ENCODE measurements at places on chromosomes 2 and 18. TPM values are rescaled to one million over a fixed set of nuclear protein-coding genes. Genes with fewer than 3 reads are reported as not detected.

Gene ATP8B1
- total RNA-seq, result not detected

Gene ICOS
- total RNA-seq, result 190 TPM

Gene RAB6C
- total RNA-seq, result not detected

- no peak for DNase-seq
Measured at GRCh38 chr2:154484338-154485099, 214.0 kb upstream of the KCNJ3 start.

Gene ZNF521
- not detected for total RNA-seq

Gene RAB12
- 10.1 TPM for total RNA-seq

Gene TRIM43
- not detected for total RNA-seq

GRCh38 chr2:219836647-219837177, 209.3 kb downstream of the SLC4A3 start:
- no peak for DNase-seq

GRCh38 chr2:234881413-234882241, 70.2 kb upstream of the SH3BP4 start:
- DNase-seq, result peak; percentile 71

Gene SOX11
- total RNA-seq, result not detected

- DNase-seq, result no peak
Measured at GRCh38 chr2:157231476-157231875, 26.0 kb upstream of the GALNT5 start.

- no peak for DNase-seq
Measured at GRCh38 chr18:36348971-36349417, 51.5 kb downstream of the FHOD3 start.

DNA sequence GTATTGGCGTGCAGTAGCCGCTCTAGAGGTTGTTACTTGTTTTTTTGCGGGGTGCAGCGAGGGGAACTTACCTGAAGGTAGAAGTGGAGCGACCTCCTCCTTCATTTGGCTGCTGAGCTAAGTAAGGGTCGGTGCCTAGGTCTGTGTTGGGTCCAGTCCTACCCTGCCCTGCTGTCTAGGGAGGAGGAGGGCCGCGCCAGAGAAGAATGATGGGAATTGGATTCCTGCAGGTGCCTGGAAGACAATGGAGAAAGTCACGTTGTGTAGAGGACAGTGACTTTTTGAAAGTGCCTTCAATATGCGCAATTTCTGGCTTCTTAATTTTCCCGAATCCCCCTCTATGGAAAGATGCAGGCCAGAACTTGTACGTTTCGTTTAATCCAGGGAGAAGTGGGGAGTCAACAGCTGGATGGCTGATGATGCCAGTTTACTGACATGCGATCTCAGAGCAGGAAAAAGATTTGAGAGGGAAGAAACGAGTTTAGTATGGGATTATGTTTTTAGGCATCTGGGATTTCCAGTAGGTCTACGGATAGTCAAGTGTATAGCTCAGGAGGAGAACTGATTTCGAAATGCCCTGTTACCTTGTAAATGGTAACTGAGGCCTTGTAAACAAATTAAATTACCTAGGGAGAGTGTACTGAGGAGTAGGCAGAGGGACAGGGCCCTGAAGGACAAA, 653 bp downstream of the MRPS9 start:
- no peak for DNase-seq

Gene CDH7
- not detected for total RNA-seq

Gene LRRC30
- total RNA-seq, result not detected

GRCh38 chr2:190649798-190650390, 1.0 kb downstream of the NAB1 start:
- DNase-seq, result no peak

DNA sequence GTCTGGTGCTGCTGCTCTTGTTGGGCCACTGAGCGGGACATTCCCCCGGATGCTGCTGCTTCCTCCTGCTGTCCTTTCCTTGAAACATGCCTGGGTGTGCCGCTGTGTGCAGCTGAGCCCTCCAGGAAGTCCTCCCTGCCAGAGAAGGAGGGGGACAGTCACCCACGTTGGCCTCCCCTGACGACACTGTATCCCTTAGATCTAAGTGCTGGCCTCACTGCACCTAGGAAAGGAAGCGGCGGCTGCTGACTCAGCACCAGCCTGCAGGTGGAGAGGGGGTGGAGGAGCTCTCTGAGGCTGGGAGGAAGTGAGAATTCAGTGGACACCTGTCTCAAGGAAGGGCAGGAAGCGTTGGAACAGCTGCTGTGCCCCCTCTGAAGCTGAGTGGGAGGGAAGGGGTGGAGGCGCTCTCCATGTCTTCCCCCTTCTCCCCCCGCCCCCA, 239.8 kb downstream of the HAUS1 start:
- DNase-seq, result peak; percentile 79

- DNase-seq, result no peak
Measured at GRCh38 chr18:8460748-8461147, 148.5 kb upstream of the RAB12 start.

Gene FBXO15
- 0.75 TPM for total RNA-seq

Gene ASTL
- total RNA-seq, result 2.4 TPM

Gene KHK
- 13.3 TPM for total RNA-seq

DNA sequence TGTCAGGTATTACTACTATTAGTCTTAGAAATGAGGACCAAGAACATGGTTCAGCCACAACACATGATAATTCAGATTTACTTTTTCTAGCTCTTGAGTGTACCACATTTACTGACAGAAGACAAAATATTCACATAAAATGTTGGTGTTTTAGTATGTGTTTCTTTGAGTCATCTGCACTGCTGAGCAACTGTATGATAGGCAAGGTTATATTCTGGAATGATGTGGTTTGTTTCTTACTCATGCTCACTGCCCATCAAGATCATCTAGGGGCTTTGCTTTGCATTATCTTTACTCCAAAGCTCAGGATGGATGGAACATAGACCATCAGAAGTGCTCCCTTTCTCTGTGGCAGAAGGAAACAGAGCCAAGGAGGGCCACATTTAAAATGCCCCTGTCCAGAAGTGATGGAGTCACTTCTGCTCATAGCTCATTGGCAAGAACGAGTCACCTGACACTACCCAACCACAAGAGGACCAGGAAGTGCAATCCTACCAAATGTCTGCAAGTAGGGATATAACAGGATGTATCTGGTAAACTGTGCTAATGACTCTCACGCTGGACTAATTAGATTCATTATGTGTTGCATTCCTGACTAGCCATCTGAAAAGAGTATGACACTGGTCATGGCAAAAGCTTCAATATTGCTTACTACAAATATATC, 81.5 kb downstream of the DIS3L2 start:
- no peak for DNase-seq

GRCh38 chr18:24683925-24684324, 223.5 kb downstream of the HRH4 start:
- no peak for DNase-seq

Gene NGEF
- total RNA-seq, result 4.2 TPM

- DNase-seq, result no peak
Measured at GRCh38 chr18:76554547-76555222, 59.6 kb upstream of the ZNF516 start.

- no peak for DNase-seq
Measured at GRCh38 chr2:20604401-20604911, 46.4 kb downstream of the HS1BP3 start.

GRCh38 chr18:74611765-74612164, 14.1 kb downstream of the ZNF407 start:
- DNase-seq, result no peak
